ENCODE measurements at places on chromosomes 2 and 18. TPM values are rescaled to one million over a fixed set of nuclear protein-coding genes. Genes with fewer than 3 reads are reported as not detected.

Gene FAM110C
- total RNA-seq, result not detected

Gene LRATD1
- total RNA-seq, result not detected

Gene CD302
- 3.9 TPM for total RNA-seq

Gene SP100
- 62.9 TPM for total RNA-seq

Gene SCLY
- total RNA-seq, result 10.9 TPM
